ENCODE measurements at places on chromosomes 1 and 21.

DNA sequence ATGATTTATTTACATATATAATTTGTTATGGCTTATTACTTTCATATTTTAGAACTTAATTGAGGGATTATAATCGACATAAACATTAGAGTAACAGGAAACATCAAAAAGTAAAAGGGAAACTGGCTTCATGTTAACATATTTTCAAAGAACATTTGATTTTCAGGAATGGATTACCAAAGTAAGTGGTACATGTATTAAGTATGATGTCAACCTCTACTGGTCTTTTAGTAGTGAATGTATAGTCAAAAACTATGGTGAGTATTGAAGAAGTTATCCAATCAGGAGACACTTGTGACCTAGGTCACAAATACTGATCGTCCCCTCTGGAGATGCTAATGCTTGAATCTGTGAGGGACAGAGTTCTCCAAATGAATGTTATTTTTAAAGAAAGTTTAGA lies 768.9 kb upstream of the ADGRL4 start:
- H3K4me3 ChIP-seq = no peak overlapping the region
- H3K27me3 ChIP-seq = no peaks in the 10 kb centered on the region

DNA sequence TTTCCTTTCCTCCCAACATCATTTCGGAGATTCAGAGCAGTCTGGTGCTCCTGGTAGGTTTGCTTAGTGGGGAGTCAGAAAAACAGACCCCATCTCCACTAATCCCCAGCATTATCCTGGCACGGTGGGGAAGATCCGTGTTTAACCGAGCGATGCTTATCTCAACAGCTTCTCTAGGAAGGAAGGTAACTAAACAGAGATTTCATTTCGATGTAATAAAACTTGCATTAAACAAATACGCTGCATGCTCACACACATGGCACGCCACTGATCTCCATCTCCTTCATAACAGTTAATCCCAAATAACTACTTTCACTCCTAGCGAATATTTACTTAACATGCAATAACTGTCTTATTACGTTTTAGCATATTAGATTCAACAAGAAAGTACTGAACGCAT lies 144.6 kb upstream of the CD34 start:
- H3K4me3 ChIP-seq = no peak overlapping the region
- no peak overlapping the region for H3K27ac ChIP-seq
- DNase-seq = no peak
- no peaks in the 10 kb centered on the region for H3K27me3 ChIP-seq

- no peak for DNase-seq
- H3K4me1 ChIP-seq = peaks cover 2% of the 10 kb centered on the region
- H3K36me3 ChIP-seq = no peaks in the 10 kb centered on the region
- no peak overlapping the region for H3K27ac ChIP-seq
- no peak overlapping the region for H3K4me3 ChIP-seq
Measured at GRCh38 chr1:55314740-55315139, 99.6 kb upstream of the USP24 start.

DNA sequence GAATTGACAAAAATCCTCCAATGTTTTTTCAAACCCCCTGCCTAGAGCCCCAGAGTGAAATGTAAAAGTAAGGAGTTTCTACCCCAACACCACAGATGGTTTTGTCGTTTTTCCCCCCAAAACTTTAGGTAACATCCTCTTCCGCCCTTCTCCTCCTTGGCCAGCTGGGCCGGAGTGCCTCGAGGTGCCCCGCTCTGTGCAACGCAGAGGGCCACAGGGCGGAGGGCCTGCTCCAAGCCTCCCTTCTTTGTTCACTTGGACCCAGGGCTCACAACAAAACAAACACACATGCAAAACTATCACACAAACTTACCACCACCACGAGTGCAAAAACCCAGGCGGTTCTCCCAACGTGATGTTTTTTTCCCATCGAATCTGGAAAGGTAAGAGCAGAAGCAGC lies 1.9 kb downstream of the SSBP3 start:
- H3K27ac ChIP-seq = no peak overlapping the region
- no peak for DNase-seq
- H3K4me3 ChIP-seq = peak overlapping the region; percentile 100
- H3K4me1 ChIP-seq = peaks cover 53% of the 10 kb centered on the region
- H3K27me3 ChIP-seq = no peaks in the 10 kb centered on the region

DNA sequence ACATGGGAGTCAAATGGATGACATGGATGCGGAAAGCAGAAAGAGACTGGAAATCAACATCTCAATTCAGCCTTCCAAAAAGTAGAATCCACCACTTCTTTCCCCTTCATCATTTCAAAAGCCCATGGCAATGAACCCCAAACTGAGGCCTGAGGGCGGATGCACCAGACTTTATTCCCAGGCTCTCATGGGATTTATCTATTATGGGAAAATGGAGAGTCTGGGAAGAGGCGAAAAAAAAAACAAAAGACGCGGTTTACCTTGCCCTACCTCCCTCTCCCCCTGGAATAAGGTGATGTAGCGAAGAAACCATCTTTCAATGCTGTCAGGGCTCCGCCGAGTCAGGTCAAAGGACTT lies 624 bp downstream of the KIFAP3 start:
- peak overlapping the region; percentile 82 for H3K4me3 ChIP-seq
- peak overlapping the region; percentile 85 for H3K27ac ChIP-seq
- DNase-seq = no peak
- H3K27me3 ChIP-seq = no peaks in the 10 kb centered on the region
- H3K4me1 ChIP-seq = peaks cover 28% of the 10 kb centered on the region
- no peaks in the 10 kb centered on the region for H3K36me3 ChIP-seq

DNA sequence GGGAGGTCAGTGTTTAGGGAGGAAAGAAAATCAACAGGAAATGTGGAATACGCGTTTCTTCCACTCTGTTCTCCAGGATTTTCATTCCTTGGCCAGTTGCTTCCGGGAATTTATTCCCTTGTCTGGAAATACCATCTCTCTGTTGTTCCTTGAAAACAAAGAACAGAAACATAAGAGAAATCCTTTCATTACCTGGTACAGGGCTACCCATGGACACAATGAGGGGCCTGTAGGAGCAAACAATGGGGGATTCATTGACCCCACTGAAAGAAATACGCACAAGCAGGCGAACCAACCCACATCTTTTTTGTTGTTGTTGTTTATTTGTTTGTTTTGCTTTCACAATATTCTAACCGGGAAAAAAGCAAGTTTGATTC lies 20.0 kb upstream of the BACE2 start:
- no peaks in the 10 kb centered on the region for H3K36me3 ChIP-seq
- peaks cover 6% of the 10 kb centered on the region for H3K27me3 ChIP-seq
- no peak overlapping the region for H3K27ac ChIP-seq
- H3K4me1 ChIP-seq = no peaks in the 10 kb centered on the region
- H3K4me3 ChIP-seq = no peak overlapping the region
- no peak for DNase-seq

GRCh38 chr1:42439940-42440339 lies 15.9 kb downstream of the ZMYND12 start:
- no peak overlapping the region for H3K4me3 ChIP-seq
- DNase-seq = no peak
- no peak overlapping the region for H3K27ac ChIP-seq
- H3K36me3 ChIP-seq = no peaks in the 10 kb centered on the region
- H3K27me3 ChIP-seq = no peaks in the 10 kb centered on the region

- H3K4me3 ChIP-seq = no peak overlapping the region
- H3K27me3 ChIP-seq = no peaks in the 10 kb centered on the region
- peaks cover 74% of the 10 kb centered on the region for H3K4me1 ChIP-seq
- peak overlapping the region; percentile 75 for H3K27ac ChIP-seq
- no peaks in the 10 kb centered on the region for H3K36me3 ChIP-seq
Measured at GRCh38 chr1:206512851-206513180, 5.5 kb downstream of the RASSF5 start.

DNA sequence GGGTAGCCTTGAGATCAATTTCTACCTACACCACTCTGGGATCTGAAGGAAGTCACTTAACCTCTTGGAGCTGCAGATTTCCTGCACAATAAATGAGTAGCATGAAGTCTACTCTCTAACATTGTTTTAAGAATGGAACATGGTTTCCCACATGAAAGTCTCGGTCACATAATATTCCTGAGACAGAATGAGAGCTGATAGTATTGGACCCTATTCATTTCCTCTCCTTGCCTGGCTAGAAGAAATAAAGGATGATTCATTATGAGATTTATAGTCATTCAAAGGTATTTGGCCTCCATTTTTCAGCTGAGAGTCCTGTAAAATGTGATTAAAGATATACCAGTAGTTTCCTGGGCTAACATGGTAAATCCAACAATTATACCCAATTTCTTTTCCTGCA lies 56.7 kb downstream of the ARHGAP29 start:
- no peaks in the 10 kb centered on the region for H3K4me1 ChIP-seq
- no peak for DNase-seq
- H3K27me3 ChIP-seq = no peaks in the 10 kb centered on the region

DNA sequence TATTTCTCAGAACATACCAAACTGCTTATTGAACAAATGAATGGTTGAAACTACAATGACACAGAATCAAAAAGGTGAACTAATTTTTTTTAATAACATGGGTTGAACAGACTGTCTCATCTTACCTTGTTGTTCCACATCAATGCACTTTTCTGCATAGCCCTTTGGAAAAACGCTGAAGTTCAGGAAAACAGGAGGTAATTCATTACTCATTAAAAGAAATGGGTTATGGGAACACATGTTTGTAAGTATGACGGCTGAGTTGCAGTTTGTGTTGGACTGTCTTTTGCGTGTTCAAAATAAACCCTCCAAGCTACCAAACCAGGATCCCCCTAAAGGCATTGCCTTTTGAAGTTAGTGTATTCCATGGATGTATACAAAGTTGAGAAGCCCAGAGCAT lies 514.9 kb upstream of the PKN2 start:
- H3K4me1 ChIP-seq = no peaks in the 10 kb centered on the region
- H3K27me3 ChIP-seq = peaks cover 8% of the 10 kb centered on the region
- DNase-seq = no peak
- no peak overlapping the region for H3K4me3 ChIP-seq
- no peaks in the 10 kb centered on the region for H3K36me3 ChIP-seq

GRCh38 chr21:39051588-39051949 lies 131.7 kb downstream of the PSMG1 start:
- peak overlapping the region; percentile 67 for H3K27ac ChIP-seq
- no peak overlapping the region for H3K4me3 ChIP-seq
- no peaks in the 10 kb centered on the region for H3K36me3 ChIP-seq
- H3K4me1 ChIP-seq = peaks cover 46% of the 10 kb centered on the region

DNA sequence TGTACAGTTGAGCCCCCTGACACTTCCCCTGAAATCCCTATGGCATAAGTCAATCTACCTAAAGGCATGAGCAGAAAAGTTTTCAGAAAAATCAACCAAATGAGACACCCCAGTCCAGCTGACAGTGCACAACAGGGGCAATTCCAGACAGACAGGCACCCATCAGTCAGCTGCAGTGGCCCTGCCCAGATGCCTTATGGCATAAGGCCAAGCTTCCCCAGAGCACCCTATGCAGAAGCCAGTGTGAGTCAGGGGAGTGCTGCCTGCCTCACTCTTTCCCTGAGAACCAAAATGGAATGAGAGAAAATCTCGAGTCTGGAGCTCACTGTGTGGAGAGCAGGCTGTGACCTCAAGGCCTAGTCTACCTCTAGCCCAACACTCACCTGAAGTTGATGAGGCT lies 38.1 kb downstream of the MRAP start:
- H3K4me3 ChIP-seq = no peak overlapping the region
- no peak overlapping the region for H3K27ac ChIP-seq
- DNase-seq = no peak
- H3K4me1 ChIP-seq = no peaks in the 10 kb centered on the region
- no peaks in the 10 kb centered on the region for H3K27me3 ChIP-seq
- H3K36me3 ChIP-seq = peaks cover 90% of the 10 kb centered on the region

- no peaks in the 10 kb centered on the region for H3K4me1 ChIP-seq
- H3K27ac ChIP-seq = no peak overlapping the region
- no peaks in the 10 kb centered on the region for H3K36me3 ChIP-seq
- H3K4me3 ChIP-seq = no peak overlapping the region
Measured at GRCh38 chr1:17844185-17844826, 89.2 kb downstream of the ACTL8 start.

DNA sequence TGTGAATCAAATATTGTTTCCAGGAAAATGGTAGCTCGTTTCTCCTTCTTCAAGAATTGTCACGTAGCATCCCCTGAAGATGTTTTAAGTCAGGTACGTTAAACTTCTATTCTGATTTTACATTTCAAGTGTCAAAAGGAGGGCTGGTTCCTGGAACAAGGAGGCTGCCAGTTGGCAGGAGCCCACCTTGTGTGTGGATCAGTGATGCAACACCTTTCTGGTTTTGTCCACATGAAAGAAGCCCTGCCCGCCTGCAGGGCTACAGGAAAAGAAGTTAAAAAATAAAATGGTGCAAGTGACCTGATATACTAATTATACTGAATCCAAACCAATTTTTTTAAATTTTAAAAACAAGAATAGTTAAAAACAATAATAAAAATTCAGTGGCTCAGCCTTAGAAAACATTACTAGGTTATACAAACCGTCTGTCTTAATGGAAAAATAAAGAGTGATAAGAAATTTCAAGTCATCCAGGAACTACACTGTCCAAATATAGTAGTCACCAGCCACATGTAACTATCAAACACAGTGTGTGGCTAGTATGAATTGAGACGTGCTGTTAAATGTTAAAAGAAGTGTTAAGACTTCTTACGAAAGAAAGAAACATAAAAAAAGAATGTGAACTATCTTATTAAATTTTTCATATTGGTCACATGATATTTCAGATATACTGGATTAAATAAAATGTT lies 123.1 kb downstream of the APP start:
- no peak for DNase-seq
- no peak overlapping the region for H3K4me3 ChIP-seq
- H3K27ac ChIP-seq = no peak overlapping the region
- H3K27me3 ChIP-seq = no peaks in the 10 kb centered on the region
- peaks cover 43% of the 10 kb centered on the region for H3K36me3 ChIP-seq
- H3K4me1 ChIP-seq = peaks cover 2% of the 10 kb centered on the region

- H3K27ac ChIP-seq = no peak overlapping the region
- H3K4me1 ChIP-seq = peaks cover 1% of the 10 kb centered on the region
- no peak overlapping the region for H3K4me3 ChIP-seq
- H3K27me3 ChIP-seq = peaks cover 14% of the 10 kb centered on the region
Measured at GRCh38 chr1:17207540-17207939, 2.6 kb downstream of the PADI1 start.

- H3K36me3 ChIP-seq = no peaks in the 10 kb centered on the region
- H3K4me3 ChIP-seq = no peak overlapping the region
- no peaks in the 10 kb centered on the region for H3K27me3 ChIP-seq
- no peak overlapping the region for H3K27ac ChIP-seq
Measured at GRCh38 chr1:220341126-220341525, 68.9 kb upstream of the RAB3GAP2 start.

- H3K27ac ChIP-seq = no peak overlapping the region
- no peak for DNase-seq
- no peaks in the 10 kb centered on the region for H3K27me3 ChIP-seq
- H3K4me3 ChIP-seq = no peak overlapping the region
- H3K36me3 ChIP-seq = no peaks in the 10 kb centered on the region
- H3K4me1 ChIP-seq = no peaks in the 10 kb centered on the region
Measured at GRCh38 chr1:207259391-207259790, 62.1 kb upstream of the CD55 start.

- no peaks in the 10 kb centered on the region for H3K27me3 ChIP-seq
- H3K4me3 ChIP-seq = no peak overlapping the region
- H3K27ac ChIP-seq = no peak overlapping the region
Measured at GRCh38 chr1:117553471-117553870, 52.4 kb upstream of the TENT5C start.

GRCh38 chr1:94920061-94920460 lies 6.8 kb downstream of the CNN3 start:
- peaks cover 49% of the 10 kb centered on the region for H3K4me1 ChIP-seq
- H3K27ac ChIP-seq = peak overlapping the region; percentile 10
- no peak overlapping the region for H3K4me3 ChIP-seq
- H3K36me3 ChIP-seq = no peaks in the 10 kb centered on the region
- DNase-seq = no peak

- DNase-seq = no peak
- no peaks in the 10 kb centered on the region for H3K27me3 ChIP-seq
- H3K4me1 ChIP-seq = peaks cover 3% of the 10 kb centered on the region
- no peaks in the 10 kb centered on the region for H3K36me3 ChIP-seq
- H3K4me3 ChIP-seq = no peak overlapping the region
Measured at GRCh38 chr1:100861379-100861778, 33.3 kb downstream of the EXTL2 start.
